ENCODE measurements at places on chromosomes 1 and 21. TPM values are rescaled to one million over a fixed set of nuclear protein-coding genes. Genes with fewer than 3 reads are reported as not detected.

PGBD5 gene
- 0.05 TPM for total RNA-seq

DNA sequence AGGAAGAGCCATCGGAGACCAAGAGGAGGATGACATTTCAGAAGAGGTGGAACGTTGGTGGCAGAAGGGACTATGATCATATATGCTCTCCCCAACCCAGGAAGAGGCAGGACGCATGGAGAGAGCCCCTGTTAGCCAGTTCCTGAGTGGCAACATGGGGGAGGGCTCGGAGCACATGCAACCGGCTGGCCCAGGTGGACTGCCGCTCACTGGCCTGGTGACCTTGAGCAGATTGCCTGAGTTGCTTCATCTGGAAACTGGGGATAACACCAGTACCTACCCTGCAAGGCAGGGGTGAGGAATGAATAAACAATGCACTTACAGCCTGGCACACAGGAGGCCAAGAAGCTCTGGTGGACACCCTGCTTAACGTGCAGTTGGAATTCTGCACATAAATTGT is 29.0 kb downstream of the SYT6 start:
- DNase-seq, result no peak
- no peaks in the 10 kb centered on the region for H3K27me3 ChIP-seq
- no peaks in the 10 kb centered on the region for H3K36me3 ChIP-seq
- H3K27ac ChIP-seq, result no peak overlapping the region

MTARC2 gene
- 10.1 TPM for total RNA-seq

CEPT1 gene
- 21.9 TPM for total RNA-seq

CHIA gene
- total RNA-seq, result not detected

AKNAD1 gene
- 0.26 TPM for total RNA-seq

GRCh38 chr1:37177230-37177864 is 143.0 kb upstream of the GRIK3 start:
- H3K36me3 ChIP-seq, result no peaks in the 10 kb centered on the region
- peak; percentile 18 for DNase-seq
- peaks cover 2% of the 10 kb centered on the region for H3K27me3 ChIP-seq

- H3K4me3 ChIP-seq, result peak overlapping the region; percentile 56
- no peak for DNase-seq
- H3K4me1 ChIP-seq, result peaks cover 16% of the 10 kb centered on the region
- H3K36me3 ChIP-seq, result no peaks in the 10 kb centered on the region
- no peaks in the 10 kb centered on the region for H3K27me3 ChIP-seq
Observed at GRCh38 chr1:11731691-11732283, 4.1 kb upstream of the AGTRAP start.
